Stimulated activated CD8-positive, alpha-beta memory T cell treated with anti-CD3 and anti-CD28 coated beads, Interleukin-15, amount 100 ng/mL, for 48 hours (primary cell): ENCODE measurements at places on chromosomes 13 and 19.

DNA sequence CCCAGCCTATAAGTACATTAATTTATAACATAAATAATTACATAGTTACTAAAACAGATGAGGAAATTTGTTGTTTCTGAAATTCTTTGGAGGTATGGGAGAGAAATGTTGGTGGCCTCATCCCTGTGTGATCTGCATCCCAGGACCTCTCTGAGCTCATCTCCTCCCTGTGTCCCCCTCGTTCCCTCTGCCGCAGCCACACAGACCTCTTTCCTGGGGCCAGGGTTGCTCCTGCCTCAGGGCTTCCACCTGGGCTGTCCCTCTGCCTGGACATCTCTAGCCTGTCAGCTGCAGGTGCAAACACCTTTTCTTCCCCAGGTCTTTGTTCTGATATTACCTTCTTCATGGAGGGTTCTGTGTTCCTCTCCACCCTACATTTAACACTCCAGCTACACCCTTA, 3.9 kb downstream of the ZNF766 start:
- no peak for DNase-seq

- no peak for DNase-seq
These were observed 113.7 kb downstream of the OLFM4 start for GRCh38 chr13:53142306-53142705.

DNA sequence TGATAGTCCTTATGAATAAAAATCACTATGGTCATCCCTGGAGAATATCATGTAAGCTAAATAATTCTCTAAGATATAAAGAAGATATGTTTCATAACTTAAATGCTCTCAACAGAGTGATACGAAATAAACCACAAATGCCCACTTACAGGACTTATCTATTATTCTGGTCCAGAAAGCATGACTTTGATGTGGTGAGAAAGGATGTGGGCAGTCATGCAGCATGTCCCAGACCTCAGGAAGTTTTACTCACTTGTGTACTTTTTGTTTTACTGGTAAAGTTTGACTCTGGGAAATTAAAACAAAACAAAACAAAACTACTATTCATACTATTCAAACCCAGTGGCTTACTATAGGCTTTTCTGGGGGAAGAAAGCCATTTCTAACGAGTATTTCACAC, 483.2 kb upstream of the SLITRK6 start:
- DNase-seq, result no peak

- no peak for DNase-seq
These were observed 620 bp downstream of the CRTC1 start for GRCh38 chr19:18683958-18684641.

GRCh38 chr13:75645141-75645540, 9.0 kb downstream of the LMO7 start:
- DNase-seq, result no peak

GRCh38 chr13:111345682-111346081, 25.2 kb downstream of the TEX29 start:
- no peak for DNase-seq

DNA sequence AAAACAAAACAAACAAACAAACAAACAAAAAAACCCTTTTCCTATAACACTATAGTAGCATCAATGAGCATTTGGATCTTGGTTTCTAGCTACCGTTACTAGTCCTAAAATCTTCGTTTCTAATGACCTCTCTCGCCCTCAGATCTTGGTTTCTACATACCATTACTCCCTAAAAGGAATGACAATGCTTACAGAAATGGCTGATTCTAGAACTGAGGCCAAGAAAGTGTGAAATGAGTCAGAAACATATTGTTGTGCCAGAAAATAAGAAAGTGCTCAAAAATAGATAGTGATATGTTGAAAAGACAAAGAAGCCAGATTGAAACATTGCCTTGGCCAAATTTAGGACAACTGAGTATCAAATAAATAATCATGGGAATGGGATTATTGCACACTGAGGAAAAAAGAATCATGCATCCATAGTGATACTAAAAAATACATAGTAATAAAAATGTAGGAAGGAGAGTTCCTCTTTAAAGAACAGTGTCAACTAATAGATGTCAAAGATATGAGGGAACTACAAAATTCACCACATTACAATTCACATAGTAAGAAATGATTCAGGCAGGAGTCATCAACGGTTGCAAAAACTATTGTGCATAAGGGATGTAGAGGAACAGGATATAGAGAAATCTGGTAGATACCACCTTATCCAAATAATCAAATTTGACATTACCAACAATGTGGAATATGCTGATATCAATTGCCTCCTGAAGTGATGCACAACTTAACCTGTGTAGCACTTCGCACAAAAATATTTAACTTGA, 386.6 kb downstream of the DIAPH3 start:
- DNase-seq, result no peak

DNA sequence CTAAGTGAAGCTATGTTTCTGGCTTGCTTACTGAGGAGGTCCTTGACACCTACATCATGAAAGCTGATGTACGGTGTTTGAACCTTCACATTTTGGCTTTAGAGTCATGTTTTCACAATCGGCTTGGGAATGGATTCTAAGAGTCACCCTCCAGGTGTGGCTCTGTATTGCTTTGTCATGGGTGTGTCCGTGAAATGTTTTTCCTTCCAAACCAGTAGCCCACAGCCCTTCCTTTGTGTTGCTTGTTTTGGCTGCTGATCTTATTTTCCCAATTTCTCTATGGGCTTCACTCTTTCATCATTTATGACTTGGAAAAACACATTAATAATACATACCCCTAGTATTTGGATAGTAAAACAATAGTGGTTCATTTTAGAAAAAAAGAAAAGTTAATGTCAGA, 240.6 kb downstream of the GGACT start:
- no peak for DNase-seq

- DNase-seq, result no peak
These were observed 25.0 kb downstream of the ENOX1 start for GRCh38 chr13:43761616-43762315.

- DNase-seq, result no peak
These were observed 2.3 kb downstream of the SPACA4 start for GRCh38 chr19:48608798-48609263.

- no peak for DNase-seq
These were observed 68.5 kb downstream of the INSR start for GRCh38 chr19:7225741-7226140.

GRCh38 chr19:18436671-18437490, 1.1 kb downstream of the ISYNA1 start:
- peak; percentile 79 for DNase-seq

- DNase-seq, result no peak
These were observed 157.6 kb downstream of the FOXO1 start for GRCh38 chr13:40508767-40509342.

- DNase-seq, result no peak
These were observed 19.6 kb upstream of the C19orf33 start for GRCh38 chr19:38284422-38284821.

- DNase-seq, result no peak
These were observed 11.6 kb upstream of the ARL11 start for GRCh38 chr13:49616676-49617065.

DNA sequence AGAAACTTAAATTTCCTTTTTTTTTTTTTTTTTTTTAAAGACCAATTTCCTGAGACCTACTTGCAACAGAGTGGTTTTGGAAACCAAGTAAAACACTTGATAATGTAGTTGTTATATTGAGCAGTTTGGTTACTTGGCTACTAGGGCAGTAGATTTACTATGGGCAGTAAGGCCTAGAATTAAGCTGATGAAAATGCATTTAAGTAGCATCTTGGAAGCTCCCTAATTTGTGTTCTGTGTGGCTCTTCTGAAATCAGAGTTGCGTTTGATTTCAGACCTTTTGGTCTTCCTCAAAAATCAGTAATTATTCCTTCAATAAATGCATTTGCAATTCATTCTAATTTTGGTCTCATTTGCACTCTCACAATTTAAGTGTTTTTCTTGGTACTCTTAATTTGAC, 810 bp downstream of the GPR180 start:
- DNase-seq, result no peak

GRCh38 chr13:43444081-43444480, 342.7 kb downstream of the ENOX1 start:
- no peak for DNase-seq

DNA sequence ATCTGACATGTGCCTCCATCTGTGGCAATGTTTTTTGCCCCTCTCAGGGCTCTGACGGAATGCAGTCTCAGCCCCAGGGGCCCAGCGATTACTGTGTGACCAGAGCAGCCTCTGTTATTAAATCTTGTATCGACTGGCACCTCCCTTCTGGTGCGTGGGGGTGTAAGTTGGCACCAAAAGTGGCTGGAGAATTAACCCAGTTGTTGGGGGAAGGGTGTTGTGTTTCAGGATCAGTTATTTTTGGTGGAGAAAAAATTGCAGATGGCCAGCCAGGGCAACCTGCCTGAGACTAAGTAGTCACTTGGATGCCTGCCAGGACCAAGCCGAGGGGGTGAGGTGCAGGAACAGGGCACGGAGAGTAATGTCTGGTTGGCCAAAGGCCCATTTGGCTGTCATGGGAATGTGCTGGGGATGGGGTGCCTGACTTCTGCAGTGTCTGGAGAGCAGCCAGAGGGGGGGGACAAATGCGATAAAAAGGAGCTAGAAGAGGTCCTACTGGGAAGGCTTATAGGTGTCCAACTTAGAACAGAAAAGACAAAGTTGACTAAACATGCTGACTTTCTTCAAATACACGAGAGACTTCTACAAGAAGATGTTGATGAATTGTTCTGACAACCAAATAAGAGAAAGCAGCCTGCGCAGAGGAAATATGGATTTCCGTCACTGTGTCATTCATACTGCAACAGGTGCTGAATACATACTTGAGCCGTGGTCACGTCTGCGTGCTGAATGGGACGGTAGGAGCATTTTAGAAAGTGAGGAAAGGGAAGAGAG, 69.8 kb downstream of the SIAH3 start:
- no peak for DNase-seq

DNA sequence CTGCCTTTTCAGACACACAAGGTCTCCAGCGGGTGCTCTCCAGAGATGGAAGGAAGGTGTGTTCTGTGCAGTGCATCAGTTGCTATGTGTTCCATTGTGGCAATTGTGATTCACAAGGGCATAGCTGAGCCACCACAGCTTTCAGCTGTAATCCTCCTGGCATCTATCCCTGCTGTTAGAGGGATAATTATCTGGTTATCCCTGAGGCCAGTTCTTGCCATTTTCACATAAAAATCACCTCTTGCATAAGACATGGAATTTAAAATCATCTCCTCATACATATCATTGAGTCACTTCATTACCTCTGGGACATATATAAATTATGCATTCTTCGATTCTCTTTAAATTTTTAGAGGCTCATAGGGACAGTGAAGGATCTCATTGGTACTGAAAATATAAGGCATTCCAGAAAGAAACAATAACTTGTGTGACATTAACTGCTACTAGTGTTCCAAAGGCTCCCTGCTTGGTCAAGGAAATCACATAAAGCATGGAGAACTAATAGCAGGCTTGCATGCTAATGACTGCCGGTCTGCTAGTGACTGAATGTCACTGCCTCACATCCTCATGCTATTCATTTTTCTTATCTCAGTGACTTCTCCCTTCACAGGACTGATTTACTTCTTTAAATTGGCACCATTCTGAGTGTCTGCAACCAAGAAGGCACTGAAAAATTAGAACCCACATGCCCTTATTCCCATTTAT, 214.0 kb downstream of the ENOX1 start:
- DNase-seq, result no peak

DNA sequence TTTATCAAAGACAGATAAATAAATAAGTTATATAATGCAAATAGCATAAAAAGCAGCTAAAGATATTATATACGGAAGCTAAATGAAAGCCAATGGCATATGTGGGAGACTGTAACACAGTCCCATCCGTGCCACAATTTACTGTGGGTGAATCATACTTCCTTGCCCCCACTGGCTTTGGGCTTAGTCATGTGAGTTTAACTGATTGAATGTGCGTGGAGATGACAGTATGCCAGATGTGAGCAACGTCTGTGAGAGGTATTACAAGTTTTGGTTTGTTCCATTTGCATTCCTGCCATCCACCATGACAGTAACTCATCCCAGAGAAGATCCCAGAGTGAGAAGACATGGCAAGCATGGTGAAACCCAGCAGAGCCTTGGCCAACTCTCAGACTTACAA, 340.0 kb downstream of the SUCLA2 start:
- DNase-seq, result no peak

GRCh38 chr13:78998630-78999315, 339.8 kb upstream of the OBI1 start:
- no peak for DNase-seq
